ENCODE measurements at places on chromosomes 7 and 10.

- DNase-seq = no peak
Observed at GRCh38 chr10:21317902-21318301, 207.6 kb downstream of the SKIDA1 start.

GRCh38 chr10:36488579-36488978, 636.8 kb upstream of the ANKRD30A start:
- DNase-seq = no peak

- DNase-seq = no peak
Observed at GRCh38 chr10:35011771-35012191, 78.4 kb downstream of the CUL2 start.

- DNase-seq = no peak
Observed at GRCh38 chr7:79714081-79714480, 260.6 kb upstream of the MAGI2 start.

DNA sequence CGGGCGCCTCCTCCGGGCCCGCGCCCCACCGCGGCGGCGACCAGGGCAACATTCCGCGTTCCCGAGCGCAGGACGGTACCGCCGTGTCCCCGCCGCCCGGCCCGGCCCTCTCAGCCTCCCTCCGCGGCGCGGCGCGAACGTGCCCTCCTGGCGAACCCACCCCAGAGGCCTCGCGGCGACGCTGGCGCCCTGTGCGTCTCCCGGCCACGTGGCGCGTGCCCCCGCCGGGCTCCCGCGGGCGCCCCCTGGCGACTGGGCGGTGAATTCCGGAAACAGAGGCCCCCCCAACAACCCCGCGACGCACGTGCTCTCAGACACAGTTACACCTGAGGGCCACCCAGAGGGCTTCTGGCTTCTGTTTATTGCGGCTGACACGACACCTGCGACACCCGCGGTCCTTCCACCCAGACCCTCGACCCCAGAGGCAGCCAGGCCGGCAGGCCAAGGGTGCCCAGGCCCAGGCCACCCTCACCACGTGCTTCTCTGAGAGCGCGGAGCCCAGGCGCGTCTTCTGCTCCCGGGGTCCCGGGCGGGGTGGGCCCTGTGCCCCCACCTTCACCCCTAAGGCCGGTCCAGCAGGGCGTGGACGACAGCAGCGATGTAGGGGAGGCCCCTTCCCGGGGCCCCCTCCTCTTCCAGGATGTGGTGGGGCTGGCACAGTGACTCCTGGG, at the start of gene SAP25:
TSS of gene SAP25 (minus strand) at position 210 of the 671 bp plus-strand sequence. CDS start at position 52, 158 bp downstream.
- DNase-seq = no peak
